ENCODE measurements at places on chromosomes 2 and 18.

DNA sequence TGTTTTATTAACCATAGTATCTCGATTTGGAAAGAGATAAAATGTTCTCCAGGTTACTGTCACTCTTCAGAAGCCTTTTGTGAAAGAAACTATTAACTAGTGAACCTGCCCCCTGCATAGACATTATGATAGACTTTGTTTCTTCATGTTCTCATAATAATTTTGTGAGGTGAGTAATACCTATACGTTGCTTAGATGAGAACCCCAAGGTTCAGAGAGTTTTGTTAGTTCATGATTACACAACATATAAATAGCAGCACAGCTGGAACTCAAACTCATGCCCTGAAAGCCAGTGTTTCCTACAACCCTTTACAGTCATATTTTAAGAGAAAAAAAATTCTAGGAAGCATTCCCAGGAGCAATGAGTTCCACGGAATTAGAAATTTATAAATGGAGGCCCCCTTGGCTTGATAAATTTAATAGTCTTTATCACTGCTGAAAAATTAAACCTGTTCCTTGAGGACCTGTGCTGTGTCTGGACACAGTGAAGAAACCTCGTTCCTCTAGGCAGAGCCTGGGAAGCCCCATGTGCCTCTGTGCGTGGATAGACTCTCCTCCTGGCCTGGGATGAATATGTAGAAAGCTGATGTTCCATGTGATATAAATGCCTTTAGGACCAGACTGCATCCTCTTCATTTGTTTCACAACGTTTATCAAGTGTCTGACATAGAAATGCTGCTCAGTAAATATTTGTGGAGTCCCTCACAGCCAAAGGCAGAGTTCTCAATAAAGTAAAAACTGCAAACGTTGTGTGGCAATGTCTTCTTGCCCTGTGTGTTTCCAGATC lies 1257.0 kb upstream of the GYPC start:
- no peak for DNase-seq

DNA sequence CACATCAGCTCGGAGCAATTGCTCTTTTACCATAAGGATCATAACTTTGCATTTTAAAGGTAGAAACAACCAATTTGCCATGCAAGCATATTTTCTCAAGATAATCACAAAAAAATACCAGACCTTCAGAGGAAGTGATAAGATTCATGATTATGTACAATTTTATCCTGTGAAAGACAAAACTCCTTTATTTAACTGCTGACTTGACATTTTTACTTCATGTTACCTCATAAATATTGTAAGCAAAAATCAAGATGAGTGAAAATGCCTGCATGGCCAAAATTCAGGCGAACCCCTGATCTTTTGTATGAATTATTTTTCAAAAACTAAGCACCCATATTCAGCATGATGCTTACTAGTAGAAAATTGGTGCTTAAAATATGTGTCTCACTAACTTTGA lies 246.4 kb downstream of the CD226 start:
- no peak for DNase-seq

GRCh38 chr18:22169889-22170420 lies 566 bp downstream of the GATA6 start:
- no peak for DNase-seq

- DNase-seq: no peak
These were observed 351.3 kb upstream of the RAB12 start for GRCh38 chr18:8257851-8258434.

DNA sequence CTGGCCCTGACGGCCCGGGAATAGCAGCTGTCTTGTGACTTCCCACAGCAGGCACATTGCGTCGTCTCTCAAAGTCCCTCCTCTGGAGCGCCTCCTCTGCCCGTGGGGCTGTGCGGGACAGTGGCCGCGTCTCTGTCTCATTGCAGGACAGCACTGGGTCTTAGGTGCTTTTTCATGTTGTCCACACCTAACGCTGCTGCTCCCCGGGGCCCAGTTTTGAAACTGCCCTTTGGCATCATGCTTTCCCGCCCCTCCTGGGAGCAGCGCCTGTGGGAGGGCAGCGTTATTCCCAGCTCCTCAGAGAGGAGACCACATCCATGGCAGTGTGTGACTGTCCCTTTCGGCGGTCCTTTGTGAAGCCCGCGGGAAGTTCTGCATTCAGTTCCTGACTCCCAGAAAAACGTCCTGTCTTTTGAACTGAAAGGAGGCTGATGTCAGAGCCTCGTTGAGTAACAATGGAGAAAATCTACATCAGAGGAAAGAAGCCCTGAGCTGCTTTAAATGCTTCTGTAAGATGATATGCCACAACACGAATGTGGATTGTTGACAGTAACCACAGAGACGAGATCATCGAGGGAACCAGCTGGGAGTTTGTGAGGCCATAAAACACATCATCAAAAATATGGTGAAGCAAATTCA lies 226.0 kb downstream of the FAM210A start:
- DNase-seq: no peak

DNA sequence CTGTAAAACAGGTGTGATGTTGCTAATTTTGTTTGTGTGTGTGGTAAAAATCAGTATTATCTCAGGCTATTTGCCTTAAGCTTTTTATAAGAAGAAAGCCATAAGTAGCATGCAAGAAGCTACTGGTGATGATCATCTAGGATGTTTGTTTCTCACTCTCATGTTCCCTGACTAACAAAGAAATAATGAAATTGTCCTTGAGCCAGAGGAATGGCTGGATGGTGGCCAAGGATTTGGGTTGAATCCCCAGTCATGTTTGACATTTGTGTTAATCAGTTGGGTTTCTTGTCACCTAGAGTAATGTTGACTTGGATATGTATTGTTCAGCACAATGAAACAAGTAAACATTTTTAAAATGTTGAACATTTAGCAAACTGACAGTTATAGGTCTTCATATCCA lies 496.8 kb upstream of the ZEB2 start:
- no peak for DNase-seq

GRCh38 chr2:128505575-128506526 lies 187.2 kb upstream of the HS6ST1 start:
- DNase-seq: no peak

DNA sequence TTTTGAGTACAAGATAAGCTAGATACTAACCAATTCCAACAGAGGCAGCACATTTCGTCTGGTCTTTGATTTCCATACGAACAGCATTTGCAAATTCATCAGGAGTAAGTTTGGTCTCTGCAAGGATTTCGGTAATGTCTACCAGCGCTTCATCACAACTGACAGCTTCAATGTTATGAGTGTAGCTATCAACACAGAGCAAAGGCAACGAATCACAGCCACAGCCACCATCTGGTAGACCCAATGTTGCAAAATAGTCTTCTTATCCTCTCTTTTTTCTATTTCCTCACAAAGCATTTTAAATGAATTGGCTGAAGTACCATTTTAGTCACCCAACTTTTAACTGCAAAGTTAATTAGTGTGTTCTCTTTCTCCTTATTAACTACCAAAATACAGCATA lies 68.3 kb downstream of the REV1 start:
- DNase-seq: no peak

DNA sequence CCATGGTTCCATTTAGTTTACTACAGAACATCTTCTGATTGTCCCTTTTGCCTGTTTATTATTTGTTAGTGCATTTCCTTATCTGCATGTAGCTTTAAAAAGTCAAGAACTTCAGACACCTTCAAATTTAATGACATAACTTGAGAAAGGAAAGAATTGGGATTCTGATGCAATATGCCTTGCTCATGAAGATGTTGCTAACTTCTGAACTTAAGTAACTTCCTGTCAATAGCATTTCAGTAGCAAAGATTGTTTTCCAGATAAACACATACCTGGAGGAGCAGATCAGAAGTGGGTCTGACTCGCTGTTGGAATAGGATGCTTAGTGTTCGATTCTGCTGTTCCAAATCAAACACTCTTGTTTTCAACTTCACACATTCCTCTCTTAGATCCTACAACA lies 190.2 kb upstream of the LYPD1 start:
- DNase-seq: no peak

GRCh38 chr2:242075168-242075567 lies 205.6 kb downstream of the RTP5 start:
- DNase-seq: no peak

GRCh38 chr2:222912117-222912516 lies 51.3 kb downstream of the ACSL3 start:
- DNase-seq: no peak

DNA sequence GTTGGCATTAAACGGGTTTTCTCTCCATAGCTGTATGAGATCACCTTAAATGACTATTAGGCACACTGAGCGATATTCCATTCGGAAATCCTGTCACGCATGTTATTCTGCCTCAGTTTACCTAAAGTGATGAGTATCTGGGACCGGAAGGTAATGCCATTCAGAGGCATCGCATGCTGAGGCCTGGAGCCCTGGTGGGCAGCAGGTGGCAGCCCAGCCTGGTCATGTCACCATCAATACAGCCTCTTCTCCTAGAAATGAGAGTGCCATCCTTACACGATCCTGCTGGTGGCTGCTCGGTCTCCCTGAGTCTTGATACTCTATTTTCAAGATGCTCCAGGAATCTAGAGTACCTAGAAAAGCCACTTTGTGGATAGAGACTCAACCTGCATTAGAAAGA lies 119.8 kb downstream of the EIPR1 start:
- DNase-seq: peak; percentile 43

DNA sequence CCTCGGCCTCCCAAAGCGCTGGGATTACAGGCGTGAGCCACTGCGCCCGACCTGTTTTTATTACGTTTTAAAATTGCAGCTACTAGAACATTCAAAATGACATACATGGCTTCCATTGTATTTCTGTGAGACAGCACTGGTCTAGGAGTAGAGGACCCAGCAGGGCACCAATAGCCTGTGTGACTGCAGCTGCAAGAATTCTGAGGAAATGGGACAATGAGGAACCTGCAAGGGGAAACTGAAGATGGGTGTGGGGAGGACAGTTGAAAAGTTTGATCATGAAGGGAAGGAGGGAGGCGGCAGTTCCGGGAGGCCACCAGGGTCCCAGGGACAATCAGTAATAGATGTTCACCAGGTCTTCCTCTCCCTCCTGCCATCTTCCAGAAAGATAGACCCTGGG lies 13.9 kb upstream of the DNPEP start:
- DNase-seq: no peak

- DNase-seq: no peak
These were observed 178.4 kb upstream of the EPAS1 start for GRCh38 chr2:46118656-46119371.

- DNase-seq: no peak
These were observed 206.5 kb upstream of the FANCL start for GRCh38 chr2:58447586-58447985.

DNA sequence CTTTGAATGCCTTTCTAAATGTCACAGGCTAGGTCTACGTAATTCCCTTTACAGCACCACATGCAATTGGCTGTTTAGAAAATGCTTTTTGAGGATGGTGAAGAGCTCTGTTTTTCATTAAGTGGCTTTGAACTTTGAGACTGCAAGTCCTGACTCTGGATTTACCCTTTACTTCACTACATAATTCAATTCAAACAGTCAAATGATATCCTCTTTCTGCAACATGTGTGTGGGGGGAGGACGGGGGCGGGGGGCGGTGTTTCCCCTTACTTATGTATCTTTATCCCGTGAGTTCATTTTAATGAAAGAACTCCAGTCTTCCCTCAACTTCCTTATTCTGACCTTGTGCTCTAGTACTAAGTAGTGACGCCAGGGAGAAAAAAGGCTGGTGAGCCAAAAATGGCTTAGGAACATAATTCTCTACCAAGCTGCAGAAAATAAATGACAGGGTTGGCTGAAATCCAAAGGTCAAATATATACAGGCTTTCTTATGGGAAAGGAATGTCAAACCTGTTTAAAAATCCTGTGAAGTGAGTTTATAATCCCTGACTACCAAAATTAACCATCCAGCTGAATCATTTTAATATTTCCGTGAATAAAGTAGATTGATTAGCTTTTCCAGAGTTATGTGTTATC lies 119.6 kb downstream of the SLC8A1 start:
- no peak for DNase-seq

DNA sequence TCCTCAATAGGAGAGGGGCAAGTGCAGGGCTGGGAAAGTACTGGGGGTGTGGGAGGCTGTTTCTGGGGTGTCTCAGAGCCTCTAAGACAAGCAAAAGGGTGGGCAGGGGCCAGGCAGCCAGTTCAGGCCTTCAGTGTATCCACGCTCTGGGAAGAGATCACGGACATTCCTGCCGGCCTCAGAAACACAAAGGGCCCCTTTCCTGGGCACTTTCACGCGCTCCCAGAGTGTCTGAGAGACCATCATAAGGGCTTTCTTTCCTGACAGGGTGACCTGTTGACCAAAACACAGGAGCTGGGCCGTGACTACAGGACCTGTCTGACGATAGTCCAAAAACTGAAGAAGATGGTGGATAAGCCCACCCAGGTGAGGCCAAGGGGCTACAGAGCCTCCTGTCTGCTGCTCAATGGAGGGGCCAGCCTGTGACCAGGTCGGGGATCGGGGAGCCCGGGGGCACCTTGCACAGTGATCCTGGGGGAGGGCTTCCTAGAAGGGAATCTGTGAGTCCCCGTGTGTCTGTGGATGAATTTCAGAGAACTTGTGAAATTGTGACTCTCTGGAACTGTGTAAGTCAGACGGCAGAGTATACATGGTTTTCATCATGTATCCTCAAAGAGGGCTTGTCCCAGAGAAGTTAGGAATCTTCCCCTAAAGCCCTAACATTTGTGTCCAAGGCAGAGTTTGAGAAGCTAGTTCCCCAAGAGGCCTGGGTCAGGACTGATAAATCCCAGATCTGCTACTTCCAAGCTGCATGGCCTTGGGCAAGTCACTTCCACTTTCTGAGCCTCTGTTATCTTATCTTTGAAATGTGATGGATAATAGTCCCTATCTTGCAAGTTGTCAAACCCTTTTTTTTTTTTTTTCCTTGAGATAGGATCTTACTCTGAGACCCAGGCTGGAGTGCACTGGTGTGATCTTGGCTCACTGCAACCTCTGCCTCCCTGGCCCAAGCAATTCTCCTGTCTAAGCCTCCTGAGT lies 1.8 kb downstream of the GNLY start:
- no peak for DNase-seq

DNA sequence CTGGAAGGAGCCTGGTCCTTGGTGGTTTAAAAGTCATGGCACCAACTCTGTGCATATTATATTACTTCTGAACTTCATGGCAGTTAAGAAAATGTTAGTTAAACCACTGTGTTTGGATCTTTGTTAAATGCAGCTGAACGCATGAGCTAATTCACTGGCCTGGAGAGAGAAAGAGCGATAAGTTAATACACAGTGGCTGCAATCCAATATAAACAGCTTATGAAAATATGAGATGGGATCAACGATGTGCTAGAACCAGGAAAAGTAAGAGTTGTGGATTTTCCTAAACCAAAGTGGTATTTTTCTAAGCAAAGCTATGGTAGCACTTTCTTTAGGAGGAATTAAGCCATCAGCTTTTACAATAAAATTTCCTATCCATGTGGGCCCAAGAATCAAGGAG lies 326.7 kb downstream of the MTX2 start:
- DNase-seq: no peak
